ENCODE measurements at places on chromosomes 2 and 18.
A peak's percentile ranks its signal among the peaks of the same experiment; 100 is the strongest.

DNA sequence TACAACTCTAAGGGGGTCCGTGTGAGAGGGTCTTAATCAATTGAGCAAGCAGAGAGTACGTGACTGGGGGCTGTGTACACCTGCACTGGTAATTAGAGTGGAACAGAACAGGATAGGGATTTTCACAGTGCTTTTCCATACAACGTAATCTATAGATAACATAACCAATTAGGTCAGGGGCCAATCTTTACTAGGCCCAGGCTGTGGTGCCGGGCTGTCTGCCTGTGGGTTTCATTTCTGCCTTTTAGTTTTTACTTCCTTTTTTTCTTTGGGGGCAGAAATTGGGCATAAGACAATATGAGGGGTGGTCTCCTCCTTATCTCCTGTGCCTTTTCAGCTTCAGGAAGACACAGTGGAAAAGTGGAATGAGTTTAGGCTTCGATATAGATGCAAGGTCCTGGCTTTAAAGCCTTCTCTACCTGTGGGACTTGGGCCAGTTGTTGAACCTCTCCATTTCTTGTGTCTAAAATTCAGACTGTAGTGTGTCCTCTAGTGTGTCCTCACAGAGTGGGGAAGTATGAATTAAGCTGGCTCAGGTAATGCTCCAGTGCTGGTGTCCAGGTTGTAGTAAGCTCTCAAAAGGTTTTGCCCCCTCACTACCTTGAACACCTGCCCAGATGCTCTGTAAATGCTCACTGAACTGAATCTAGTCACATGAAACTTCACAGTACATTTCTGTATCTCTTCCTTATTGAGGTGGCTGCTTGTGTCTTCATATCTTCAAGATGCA, 422.8 kb downstream of the SETBP1 start:
- DNase-seq = peak; percentile 82

GRCh38 chr2:181673173-181673572, 7.1 kb downstream of the NEUROD1 start:
- no peak for DNase-seq

- DNase-seq = no peak
Observed at GRCh38 chr2:16067037-16067406, 126.7 kb downstream of the MYCN start.

GRCh38 chr2:28568036-28568435, 72.2 kb downstream of the PLB1 start:
- DNase-seq = no peak

- DNase-seq = no peak
Observed at GRCh38 chr2:109349503-109350465, 220.8 kb downstream of the SH3RF3 start.

GRCh38 chr2:144230448-144231085, 289.4 kb downstream of the ZEB2 start:
- DNase-seq = peak; percentile 38

GRCh38 chr2:172082944-172083627, 2.2 kb upstream of the DLX1 start:
- peak; percentile 14 for DNase-seq

DNA sequence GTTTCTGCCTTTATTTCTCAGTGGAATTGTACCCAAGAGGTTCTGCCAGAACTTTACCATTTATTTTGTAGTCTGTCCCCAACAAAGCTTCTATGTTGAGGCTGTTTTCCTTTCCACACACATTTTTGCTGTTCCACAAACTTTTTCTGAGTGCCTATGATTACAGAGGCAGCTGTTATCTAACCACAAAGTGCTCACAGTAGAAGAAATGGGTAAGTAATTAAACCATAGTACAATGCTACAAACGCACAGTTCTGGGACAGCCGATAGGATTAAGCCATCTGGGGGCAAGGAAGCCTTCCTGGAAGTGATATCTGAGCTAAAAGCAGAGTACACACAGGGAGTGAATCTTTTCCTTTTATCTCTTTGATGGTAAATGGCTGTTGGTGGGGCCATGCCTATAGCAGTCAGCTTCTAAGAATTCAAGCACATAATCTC, 3.9 kb upstream of the MGAT4A start:
- no peak for DNase-seq

GRCh38 chr2:218229239-218229638, 12.2 kb downstream of the ARPC2 start:
- DNase-seq = peak; percentile 91

- no peak for DNase-seq
Observed at GRCh38 chr18:36759167-36759776, 69.5 kb downstream of the TPGS2 start.

DNA sequence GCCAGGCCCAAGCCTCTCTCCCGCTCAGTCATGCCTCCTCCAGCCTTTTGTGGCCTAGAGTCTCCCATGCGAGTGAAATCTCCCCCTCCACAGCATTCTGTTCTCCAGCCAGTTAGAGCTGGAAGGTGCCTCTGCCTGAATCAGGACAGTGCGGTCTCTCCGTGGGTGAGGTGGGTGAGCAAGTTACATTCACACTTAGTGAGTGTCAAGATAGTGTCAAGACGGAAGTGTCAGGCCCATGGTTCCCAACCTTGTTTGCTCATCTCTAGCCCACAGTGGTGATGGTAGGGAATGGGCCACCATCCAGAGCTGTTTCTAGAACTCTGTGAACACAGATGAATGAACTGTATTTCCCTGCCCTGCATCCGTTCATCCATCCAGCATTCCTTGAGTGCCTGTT, 59.5 kb downstream of the LPIN1 start:
- no peak for DNase-seq

DNA sequence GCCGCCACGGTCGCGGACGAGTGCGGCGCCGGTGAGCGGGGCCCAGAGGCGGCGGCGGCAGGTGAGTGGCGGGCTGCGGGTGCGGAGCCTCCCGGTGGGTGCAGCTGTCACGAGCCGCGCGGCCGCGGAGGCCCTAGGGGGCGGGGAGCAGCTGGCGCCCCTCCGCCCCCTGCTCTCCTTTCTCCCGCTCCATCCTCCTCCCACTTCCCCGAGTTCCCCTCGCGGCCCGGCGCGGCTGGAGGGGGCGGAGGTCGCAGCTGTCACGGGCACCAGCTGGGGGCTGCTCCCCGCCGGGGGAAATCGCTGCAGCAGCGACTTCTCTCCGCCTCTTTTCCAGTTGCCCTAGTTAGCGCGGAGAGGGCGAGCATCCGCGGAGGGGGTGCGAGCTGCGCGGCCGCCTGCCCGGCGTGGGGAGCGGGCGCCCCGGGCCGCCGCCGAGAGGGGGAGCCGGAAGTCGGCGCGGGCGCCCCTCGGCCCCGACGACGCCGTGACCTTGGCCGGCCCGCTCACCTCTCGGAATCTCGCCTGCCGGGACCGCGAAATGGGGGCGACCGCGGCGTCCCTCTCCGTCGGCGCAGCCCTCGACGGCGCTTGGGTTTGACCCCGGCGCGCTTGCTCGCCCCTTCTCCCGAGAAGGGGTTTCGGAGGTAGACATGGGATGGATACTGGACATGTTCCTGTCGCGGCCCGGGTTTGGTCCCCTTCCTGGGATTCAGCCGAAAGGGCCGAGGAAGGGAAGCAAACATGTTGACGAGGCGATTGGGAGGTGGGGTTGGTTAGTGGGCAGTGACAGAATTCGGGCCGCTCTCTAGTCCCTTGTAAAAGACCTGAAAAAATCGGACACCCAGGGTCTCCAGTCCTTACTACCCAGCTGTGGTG, 727 bp downstream of the NCOA1 start:
- DNase-seq = peak; percentile 80

DNA sequence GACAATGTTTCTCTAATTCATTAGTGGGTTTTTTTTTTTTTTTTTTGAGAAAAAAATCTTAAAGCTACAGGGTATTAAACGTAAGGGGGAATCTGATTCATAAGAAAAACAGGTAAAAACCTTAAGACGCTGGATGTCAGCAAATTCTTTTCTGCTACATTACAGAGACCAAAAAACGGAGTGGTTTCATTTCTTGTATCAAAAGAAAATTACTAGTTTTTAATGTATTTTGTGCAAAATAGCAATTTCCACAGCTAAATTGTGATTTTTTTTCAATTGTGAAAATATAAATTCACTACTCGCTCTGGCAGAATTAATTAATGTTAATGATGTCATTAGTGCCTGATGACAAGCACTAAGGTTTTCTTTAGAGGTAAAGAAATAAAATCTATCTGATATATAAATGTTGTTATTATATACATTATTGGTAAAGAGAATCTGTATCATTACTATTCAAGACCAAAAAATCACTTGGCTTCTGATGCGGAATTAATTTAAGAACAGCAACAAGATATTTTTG, 9.9 kb downstream of the OTX1 start:
- no peak for DNase-seq

DNA sequence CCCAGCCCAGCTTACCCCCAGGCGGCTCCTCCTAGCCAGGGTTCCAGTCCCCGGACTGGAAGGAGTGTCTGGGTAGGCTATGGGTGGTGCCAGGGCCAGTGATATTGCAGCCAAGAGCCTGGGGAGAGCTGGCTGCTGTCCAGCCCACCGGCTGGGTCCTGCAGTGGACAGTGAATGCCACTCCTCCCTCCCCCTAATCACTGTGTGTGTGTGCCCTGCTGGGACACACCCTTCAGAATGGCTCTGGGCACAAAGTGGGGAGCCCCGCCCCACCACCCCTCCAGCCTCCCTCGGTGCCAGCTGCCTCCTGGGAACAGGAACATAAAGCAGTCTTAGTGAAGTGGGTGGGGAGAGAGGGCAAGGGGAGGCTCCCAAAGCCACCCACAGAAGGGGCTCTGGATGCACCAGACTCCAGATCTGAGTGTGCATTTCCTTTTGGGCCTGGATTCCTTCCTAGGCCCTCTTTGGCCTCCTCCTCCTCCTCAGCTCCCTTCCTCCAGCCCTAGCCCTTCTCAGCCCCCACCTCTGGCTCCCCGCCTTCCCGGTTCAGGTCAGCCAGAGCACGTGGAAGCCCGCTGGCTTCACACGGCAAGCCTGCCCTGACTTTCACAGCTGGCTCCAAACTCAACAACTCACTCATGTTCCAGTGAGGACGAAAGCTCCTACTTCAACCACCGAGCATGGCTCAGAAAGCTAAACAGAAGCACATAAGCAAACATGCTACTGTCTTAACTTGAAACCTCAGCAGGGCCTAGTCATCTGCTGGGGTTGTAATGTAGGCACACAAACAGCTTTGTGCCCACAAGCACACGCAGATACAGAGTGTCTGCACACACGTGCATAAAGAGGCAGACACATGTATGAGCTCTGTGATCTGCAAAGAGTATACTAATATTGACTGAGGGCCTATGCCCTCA, 209.2 kb upstream of the SMAD2 start:
- DNase-seq = no peak

- DNase-seq = no peak
Observed at GRCh38 chr2:1595274-1595673, 149.0 kb downstream of the PXDN start.

DNA sequence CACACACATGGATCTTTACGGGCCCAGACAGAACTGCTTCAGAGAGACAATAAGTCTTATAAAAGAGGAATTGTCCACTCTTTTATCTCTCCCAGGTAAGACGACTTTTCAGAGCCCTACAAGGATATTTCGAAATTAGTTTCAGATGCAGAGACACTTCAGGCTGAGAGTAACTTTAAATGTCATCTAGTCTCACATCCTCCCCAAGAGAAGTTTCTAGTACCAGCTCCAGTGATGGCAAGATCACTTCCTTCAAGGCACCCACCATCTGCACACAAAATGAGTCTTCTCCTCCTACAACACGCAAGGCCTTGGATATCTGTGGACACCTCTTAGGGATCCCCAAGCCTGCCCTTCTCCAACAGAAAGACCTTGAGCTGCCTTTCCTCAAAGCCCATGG, 39.0 kb upstream of the KLHL29 start:
- DNase-seq = no peak

DNA sequence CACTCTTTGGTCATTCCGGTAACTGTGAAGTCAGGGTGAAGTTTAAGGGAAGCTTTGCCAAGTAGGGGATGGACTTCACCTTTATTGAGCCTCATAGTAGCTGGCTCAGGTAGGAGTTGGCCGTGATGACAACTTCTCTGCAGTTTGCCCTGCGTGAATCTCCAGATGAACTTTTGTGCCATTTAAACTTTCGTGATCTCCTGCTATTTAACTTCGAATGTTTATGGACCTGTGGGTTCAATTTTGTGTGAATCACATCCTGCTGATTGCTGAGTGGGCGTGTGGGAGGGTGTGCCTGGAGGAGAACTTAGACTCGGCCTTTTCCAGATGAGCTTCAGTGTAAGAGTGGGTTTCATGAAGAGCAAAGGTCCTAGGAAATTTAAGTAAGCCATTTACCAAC, 4.2 kb downstream of the UGT1A1 start:
- DNase-seq = no peak

- DNase-seq = peak; percentile 43
Observed at GRCh38 chr18:23053776-23054457, 81.4 kb upstream of the CABLES1 start.

- DNase-seq = no peak
Observed at GRCh38 chr2:84986018-84986417, 15.1 kb downstream of the KCMF1 start.

DNA sequence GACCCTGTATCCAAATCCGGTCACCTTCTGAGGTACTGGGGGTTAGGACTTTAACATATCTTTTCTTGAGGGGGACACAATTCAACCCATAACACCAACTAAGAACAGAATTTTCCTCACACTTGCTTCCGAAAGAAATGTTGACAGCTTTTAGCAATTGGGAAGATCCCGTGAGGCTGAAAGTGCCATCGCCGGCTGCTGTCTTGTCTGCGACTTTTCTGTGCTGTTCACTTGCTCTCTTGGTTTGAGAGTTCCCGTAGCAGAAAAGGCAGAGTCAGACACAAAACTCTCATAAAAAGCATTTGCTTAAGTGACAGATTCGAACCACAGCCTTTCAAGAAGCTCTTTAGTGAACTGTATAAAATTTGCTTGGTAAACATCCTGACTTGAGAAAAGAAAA, 253.4 kb downstream of the ARHGAP15 start:
- DNase-seq = no peak

DNA sequence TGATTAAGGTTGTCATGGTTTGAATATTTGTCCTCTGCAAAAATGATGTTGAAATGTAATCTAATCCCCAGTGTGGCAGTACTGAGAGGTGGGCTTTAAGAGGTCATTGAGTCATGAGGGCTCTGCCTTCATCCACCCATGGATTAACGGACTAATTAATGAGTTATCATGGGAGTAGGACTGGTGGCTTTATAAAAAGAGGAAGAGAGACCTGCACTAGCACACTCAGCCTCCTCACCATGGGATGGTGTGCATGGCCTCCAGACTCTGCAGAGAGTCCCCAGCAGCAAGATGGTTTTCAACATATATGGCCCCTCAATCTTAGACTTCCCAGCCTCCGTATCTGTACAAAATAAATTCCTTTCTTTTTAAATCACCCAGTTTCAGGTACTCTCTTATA, 41.0 kb downstream of the DTNB start:
- DNase-seq = peak; percentile 10

DNA sequence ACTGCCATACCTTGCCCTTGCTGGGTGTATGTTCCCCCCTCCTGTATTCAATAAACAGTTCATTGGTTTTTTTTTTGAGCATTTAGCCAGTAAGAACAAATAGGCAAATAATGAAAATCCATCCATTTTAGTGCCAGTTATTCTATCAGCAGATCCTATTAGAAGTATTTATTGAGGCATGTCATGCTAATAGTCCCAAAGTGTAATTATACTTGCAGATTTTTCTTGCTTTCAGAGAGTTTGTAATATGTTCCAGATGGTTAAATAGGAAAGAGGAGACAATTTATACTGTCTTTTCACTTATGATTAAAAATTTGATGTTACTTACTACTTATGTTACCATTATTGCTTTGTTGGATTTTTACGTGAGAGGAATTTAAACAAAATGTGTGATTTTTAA, 127.6 kb downstream of the NCOA1 start:
- DNase-seq = no peak
